Mononuclear cell (primary cell): ENCODE measurements at places on chromosomes 3 and 15. TPM values are rescaled to one million over a fixed set of nuclear protein-coding genes. Genes with fewer than 3 reads are reported as not detected.

CKMT1B gene
- not detected for total RNA-seq

TMCO5A gene
- total RNA-seq, result 0.10 TPM

CLDN16 gene
- total RNA-seq, result 0.10 TPM

TUSC7 gene
- not detected for total RNA-seq

CMTM8 gene
- total RNA-seq, result 2.9 TPM

FBLN2 gene
- 0.73 TPM for total RNA-seq

COX5A gene
- total RNA-seq, result 39.1 TPM

PROS1 gene
- total RNA-seq, result 6.8 TPM

GCSAM gene
- total RNA-seq, result 6.4 TPM

ELL3 gene
- total RNA-seq, result 1.7 TPM

C3orf85 gene
- total RNA-seq, result not detected

NAA80 gene
- total RNA-seq, result 11.2 TPM

UBE2E1 gene
- total RNA-seq, result 113 TPM

CASR gene
- 1.2 TPM for total RNA-seq

KIF23 gene
- total RNA-seq, result 1.2 TPM

GOLGA6C gene
- total RNA-seq, result 0.21 TPM

SERPINI1 gene
- total RNA-seq, result 2.5 TPM

PLIN1 gene
- total RNA-seq, result under 0.01 TPM

GOLGA8J gene
- total RNA-seq, result not detected

PLSCR2 gene
- not detected for total RNA-seq

PRICKLE2 gene
- 0.63 TPM for total RNA-seq

CAMK2N2 gene
- not detected for total RNA-seq

GNAT1 gene
- not detected for total RNA-seq

ZNF385D gene
- total RNA-seq, result 0.21 TPM

COLQ gene
- total RNA-seq, result 1.9 TPM

LRRC3B gene
- 0.10 TPM for total RNA-seq

SCN11A gene
- under 0.01 TPM for total RNA-seq

RAD51 gene
- total RNA-seq, result 1.2 TPM

SLC2A2 gene
- not detected for total RNA-seq

UROC1 gene
- total RNA-seq, result not detected

ISLR gene
- not detected for total RNA-seq

SCAANT1 gene
- total RNA-seq, result not detected

IL5RA gene
- 4.4 TPM for total RNA-seq

GOLGA6B gene
- not detected for total RNA-seq

ATP8B4 gene
- 8.2 TPM for total RNA-seq

PEX11A gene
- 0.42 TPM for total RNA-seq

CD96 gene
- total RNA-seq, result 117 TPM

INSYN1 gene
- total RNA-seq, result not detected

CSPG5 gene
- total RNA-seq, result 0.10 TPM

SLC25A26 gene
- 30.5 TPM for total RNA-seq
